ENCODE measurements at places on chromosomes 5 and 9.

GRCh38 chr9:136599811-136600660 lies 54.2 kb upstream of the NOTCH1 start:
- DNase-seq = no peak

- DNase-seq = no peak
These were observed 22.3 kb upstream of the OLFM1 start for GRCh38 chr9:135065151-135065550.

DNA sequence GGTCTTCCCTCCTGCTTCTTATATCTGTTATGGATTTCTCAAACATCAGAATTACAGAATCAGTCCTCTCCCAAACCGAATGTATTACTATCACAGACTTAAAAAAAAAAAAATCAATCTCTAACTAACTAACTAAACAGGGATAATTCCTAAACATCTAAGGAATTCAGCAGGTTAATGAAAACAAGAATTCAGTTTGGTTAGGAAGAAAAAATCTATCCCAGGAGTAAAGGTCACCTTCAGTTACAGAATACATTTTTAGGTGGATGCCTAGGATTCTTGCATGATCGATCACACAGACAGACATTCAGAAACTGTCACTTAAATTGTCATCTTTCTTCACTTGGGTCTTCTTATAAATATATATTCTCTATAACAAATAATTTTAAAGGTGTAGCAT lies 11.5 kb downstream of the PTAR1 start:
- DNase-seq = no peak

DNA sequence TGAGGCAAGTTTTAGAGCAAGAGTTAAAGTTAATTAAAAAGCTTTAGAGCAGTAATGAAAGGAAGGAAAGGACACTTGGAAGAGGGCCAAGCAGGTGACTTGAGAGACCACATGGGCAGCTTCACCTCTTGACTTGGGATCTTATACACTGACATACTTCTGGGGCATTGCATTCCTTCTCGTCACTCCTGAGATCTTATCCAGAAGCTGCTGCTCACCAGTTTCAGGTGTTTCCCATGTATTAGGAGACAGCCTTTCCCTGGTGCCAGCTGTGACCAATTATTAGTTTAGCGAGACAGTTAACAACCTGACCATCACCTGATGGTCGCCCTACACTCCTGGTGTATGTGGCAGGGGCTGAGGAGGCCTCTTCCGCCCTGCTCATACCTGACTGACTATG lies 382.1 kb downstream of the KDM4C start:
- DNase-seq = no peak

DNA sequence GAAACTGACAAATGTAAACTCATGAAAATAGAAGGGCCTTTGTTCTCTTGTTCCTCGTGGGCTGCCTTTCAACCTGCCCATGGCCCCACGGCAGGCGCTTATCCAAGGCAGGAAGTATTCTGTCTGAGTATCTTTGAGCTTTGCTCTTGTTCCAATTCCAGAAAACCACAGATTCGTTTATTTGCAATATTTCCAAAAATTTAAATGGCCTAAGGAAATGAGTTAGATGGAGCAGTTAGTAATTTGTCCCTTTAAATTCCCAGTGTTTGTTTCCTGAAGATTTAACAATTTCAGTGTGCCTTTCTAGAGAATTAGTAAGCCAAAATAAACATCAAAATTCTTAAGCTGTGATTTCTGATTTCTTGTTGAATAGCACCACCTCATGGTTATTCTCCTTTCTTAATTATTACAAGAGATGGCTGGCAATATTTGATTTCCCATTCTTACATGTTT lies 299.4 kb upstream of the RASA1 start:
- no peak for DNase-seq

DNA sequence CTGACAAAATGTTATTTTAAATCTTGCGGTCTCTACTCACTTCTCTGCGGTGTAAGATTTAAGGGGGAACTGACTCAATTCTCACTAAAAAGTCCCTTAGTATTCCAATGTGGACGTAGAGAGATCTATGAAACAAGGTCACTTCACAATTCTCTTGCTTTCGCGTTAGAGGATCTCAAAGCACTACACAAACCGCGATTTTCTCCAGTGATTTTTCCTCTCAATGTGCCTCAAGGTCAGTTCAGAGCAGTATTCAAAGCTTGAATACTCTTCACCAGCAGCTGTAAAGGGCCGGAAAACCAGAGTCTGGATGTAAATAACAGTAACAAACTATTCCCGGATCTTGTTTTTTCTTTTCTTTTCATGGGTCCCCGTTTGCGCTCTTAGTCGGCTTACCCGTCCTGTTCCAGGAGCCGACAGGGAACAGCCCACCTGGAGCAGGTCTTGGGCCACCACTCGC lies 128.2 kb downstream of the TMEM161B start:
- no peak for DNase-seq

GRCh38 chr9:76181781-76182180 lies 212.4 kb downstream of the RFK start:
- no peak for DNase-seq

GRCh38 chr5:116848954-116849581 lies 274.4 kb upstream of the SEMA6A start:
- DNase-seq = no peak

GRCh38 chr5:172524573-172525021 lies 70.3 kb upstream of the SH3PXD2B start:
- DNase-seq = no peak

GRCh38 chr5:107293541-107294210 lies 377.1 kb downstream of the EFNA5 start:
- DNase-seq = no peak

GRCh38 chr9:98374385-98375051 lies 119.1 kb upstream of the TBC1D2 start:
- DNase-seq = no peak

- no peak for DNase-seq
These were observed 2.0 kb downstream of the CD74 start for GRCh38 chr5:150410524-150411244.

DNA sequence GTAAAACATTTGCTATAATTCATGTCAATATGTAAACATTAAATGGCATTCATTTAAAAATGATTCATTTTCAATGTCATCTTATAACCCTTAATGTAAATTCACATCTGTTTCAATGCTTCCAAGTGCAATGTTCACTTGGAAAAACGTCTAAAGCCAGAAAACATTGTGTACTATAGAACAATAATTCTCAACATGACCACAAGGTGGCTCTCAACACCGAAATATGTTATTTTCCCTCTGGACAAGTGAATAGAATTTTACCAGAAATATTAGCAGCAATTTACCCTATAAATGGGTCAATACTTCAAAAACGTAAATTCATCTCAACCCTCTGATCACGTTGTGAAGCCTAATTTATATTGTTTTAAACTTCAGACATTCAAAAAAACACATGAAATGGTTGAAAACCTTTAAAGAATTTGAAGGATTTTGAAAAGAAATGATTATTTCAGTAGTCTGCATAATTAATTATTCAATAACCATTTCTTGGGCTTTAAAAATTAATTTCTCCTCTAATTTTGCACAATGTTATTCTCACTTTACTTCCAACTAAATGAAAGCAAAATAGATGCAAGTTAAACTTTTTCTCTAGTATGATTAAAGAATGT lies 11.0 kb downstream of the CDH10 start:
- DNase-seq = no peak

DNA sequence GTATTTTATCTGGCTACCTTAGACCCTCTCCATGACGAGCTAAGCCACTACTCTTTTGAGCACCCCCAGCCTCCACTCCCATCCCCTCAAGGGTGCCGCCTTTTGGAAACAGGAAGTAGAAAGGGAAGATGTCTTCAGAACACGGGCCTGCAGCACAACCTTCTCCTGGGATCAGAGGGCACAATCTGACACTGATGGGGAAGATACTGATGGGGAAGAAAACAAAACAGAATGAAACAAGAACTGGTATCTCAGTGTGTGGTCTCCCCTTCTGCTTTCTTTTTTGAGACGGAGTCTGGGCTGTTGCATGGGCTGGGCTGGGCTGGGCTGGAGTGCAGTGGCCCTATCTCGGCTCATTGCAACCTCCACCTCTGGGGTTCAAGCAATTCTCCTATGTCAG lies 539.7 kb upstream of the DAP start:
- DNase-seq = no peak

GRCh38 chr5:8870959-8871355 lies 674.9 kb downstream of the SEMA5A start:
- DNase-seq = no peak

- DNase-seq = no peak
These were observed 55.2 kb downstream of the PLK2 start for GRCh38 chr5:58404734-58405133.

GRCh38 chr9:15738011-15738410 lies 185.2 kb downstream of the CCDC171 start:
- DNase-seq = no peak

GRCh38 chr9:16625811-16626210 lies 244.7 kb downstream of the BNC2 start:
- DNase-seq = no peak

DNA sequence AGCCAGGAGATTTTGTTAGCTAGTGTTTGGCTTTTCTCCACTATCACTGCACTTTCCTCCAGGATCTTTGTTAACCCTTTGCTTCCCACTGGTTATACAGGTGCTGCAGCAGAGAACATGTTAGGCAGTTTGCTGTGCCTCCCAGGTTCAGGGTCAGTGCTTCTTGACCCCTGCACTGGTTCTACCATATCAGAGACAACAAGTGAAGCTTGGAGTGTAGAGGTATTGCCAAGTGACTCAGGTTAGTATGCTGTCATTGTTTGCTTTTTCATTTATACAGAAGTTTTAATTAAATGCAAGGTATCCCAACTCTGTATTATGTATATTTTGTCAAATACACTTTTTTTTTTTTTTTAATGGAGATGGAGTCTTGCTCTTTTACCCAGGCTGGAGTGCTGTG lies 68.4 kb downstream of the GAPVD1 start:
- no peak for DNase-seq

DNA sequence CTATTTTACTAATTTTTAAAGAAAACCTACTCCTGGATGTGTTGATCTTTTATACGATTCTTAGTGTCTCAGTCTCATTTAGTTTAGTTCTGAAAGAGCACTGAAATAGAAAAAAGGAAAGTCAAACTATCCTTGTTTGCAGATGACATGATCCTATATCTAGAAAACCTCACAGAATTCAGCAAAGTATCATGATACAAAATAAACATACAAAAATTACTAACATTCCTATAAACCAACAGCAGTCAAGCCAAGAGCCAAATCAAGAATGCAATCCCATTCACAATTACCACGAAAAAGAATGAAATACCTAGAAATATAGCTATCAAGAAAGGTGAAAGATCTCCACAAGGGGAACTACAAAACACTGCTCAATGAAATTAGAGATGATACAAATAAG lies 225.8 kb upstream of the CDH18 start:
- DNase-seq = no peak

- no peak for DNase-seq
These were observed 394.9 kb upstream of the CD180 start for GRCh38 chr5:67591491-67591890.

DNA sequence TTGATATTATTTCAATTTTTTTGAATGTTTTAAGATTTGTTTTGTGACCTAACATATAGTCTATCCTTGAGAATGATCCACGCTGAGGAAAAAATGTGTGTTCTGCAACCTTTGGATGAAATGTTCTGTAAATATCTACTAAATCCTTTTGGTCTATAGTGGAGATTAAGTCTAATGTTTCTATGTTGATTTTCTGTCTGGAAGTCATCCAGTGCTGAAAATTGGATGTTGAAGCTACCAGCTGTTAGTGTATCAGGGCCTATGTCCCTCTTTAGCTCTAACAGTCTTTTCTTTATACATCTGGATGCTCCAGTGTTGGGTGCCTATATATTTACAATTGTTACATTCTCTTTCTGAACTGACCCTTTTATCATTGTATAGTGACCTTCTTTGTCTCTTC lies 422.3 kb downstream of the TMEM232 start:
- no peak for DNase-seq

GRCh38 chr9:18585996-18586395 lies 112.0 kb downstream of the ADAMTSL1 start:
- DNase-seq = no peak

- no peak for DNase-seq
These were observed 298.8 kb downstream of the NR2F1-AS1 start for GRCh38 chr5:93281980-93282772.

GRCh38 chr5:139960723-139961383 lies 82.2 kb downstream of the NRG2 start:
- no peak for DNase-seq

- no peak for DNase-seq
These were observed 32.1 kb upstream of the SLC6A3 start for GRCh38 chr5:1477341-1477740.

DNA sequence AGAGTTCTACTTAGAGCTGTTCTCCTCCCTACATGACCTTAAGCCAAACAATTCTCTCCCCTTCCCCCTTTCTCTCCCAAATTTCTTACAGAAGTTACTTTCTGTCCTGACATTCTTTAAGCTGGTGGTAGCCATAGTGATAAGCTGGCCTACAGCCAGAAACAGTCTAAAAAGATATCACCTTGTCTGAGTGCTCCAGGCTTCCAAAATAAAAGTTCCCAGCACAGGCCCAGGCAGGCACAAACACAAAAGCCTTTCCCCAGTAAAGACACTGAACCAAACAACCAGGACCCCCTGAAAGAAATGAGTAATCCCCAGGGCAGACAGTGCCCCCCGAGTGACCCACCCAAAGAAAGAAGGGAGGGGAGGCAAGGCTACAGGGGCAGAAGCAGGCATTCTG lies 19.2 kb downstream of the SIL1 start:
- DNase-seq = no peak

GRCh38 chr9:8860925-8861324 lies 1061.3 kb upstream of the DMAC1 start:
- DNase-seq = no peak

- no peak for DNase-seq
These were observed 112.5 kb downstream of the HAPLN1 start for GRCh38 chr5:83608122-83608521.

GRCh38 chr5:148403344-148403743 lies 19.6 kb downstream of the FBXO38 start:
- DNase-seq = no peak

DNA sequence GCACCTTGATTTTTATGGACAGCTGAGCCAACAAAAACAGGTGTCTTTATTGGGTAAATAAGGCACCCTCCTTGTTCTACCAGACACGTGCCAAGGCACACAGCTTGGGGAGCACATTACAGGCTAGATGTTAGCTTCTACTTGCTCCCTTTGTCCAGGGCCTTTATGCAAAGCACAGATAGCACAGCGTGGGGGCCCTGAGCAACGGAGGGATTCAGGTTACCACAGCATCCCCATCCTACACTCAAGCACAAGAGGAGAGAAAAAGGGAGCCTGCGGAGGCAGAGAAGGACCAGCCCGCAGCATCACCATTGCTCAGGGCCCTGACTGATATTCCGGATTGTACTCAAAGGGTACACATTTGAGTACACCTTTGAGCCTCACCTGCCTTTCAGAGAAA lies 181.7 kb upstream of the KIF2A start:
- DNase-seq = no peak

All from activated CD4-positive, CD25-positive, alpha-beta regulatory T cell treated with anti-CD3 and anti-CD28 coated beads, Interleukin-2, amount 50 U/mL, for 72 hours (primary cell).